ENCODE measurements at places on chromosomes 5 and 9.

- DNase-seq: no peak
Measured at GRCh38 chr5:72242796-72243475, 77.1 kb downstream of the MRPS27 start.

- no peak for DNase-seq
Measured at GRCh38 chr5:181149806-181150733, 2.7 kb downstream of the OR2V2 start.

DNA sequence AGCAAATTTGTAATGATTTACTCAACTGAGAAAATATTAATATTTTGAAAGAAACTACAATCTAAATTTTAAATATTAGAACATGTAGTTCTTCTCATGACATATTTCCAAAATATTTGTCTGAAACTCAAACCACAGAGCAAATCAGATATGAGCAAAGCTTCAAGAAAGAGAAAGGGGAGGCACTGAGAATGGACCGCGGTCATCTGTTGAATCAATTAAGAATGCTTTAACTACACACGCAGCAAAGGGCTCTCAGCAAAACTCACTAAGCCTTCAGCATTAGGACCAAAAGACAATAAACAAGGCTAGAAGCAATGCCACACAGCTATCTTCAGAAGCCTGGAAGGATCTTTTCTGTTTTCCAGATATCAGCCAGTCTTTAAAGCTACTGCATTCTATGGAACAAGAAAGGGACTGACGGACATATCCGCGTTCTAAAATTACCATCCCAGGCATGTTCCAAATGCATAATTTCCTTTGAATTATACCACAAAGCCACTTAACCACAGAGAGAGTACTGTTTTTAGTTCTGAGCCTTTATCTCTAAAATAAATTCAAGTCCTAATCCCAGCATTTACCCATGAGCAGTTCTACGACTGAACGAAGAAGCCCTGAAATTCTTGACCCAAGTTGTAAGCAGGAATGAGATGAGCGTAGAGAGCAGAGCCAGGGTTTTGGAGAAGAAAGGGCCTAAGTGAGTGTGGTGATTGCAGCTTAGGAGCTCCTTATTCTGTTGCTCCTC lies 513.5 kb downstream of the AGTPBP1 start:
- DNase-seq: no peak

GRCh38 chr5:35785601-35786085 lies 71.0 kb upstream of the IL7R start:
- DNase-seq: no peak

DNA sequence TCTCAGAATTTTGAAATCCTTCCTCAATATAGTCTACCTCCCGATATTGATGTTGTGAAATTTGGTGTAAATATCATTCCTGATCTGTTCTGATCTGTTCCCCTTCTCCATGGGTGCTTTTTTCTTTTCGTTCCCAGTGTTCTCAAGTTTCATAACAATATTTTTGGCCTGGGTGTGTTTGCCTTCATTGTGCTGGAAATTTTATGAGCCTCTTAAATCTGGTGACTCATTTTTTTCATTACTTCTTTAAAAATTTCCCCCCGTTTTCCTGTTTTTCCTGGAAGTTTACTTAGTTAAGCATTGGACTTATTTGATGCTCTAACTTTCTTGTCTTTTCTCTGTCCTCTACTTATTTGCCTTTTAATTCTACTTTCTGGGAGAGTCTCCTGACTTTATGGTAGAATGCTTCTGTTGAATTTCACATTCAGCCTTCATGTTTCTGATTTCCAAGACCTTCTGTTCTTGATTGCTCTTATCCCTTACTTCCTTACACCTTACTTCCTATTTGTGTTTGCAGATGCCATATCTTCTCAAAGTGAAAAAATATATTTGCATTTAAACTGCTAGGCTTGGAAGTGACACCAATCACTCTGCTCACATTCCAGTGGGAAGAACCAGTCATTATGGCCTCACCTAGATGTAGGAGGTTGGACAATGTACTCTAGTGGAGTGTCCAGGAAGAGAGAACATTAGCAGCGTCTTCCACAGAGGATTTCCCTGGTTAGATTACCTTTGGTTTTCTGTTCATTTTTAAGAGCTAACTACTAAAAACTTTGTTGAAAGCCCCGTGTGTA lies 441.9 kb downstream of the ARHGEF28 start:
- no peak for DNase-seq

GRCh38 chr9:113042884-113043657 lies 13.5 kb downstream of the ZFP37 start:
- no peak for DNase-seq

DNA sequence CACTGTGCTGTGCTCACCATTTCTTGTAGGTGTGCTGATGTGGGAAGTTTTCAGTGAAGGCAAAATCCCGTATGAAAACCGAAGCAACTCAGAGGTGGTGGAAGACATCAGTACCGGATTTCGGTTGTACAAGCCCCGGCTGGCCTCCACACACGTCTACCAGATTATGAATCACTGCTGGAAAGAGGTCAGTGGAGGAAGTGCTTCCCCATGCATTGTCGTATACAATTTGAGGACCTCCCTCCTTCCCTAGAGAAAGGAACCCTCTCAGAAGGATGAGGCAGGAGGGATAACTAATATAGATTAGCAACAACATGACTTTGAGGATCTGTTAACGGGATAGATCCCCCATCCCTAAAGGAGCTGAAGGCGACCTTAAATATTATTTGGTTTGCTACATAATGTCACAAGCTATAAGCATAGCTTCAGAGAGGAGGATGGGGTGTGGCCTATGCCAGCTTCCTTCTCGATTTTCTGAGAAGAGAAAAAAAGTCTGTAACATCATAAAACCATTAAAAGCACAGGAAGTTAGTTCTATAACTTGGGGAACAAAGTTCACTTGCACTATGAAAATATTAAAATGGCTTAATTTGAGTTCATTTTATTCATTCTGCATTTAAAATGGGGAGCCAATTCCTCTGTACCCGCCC lies 17.0 kb upstream of the CYFIP2 start:
- DNase-seq: no peak

DNA sequence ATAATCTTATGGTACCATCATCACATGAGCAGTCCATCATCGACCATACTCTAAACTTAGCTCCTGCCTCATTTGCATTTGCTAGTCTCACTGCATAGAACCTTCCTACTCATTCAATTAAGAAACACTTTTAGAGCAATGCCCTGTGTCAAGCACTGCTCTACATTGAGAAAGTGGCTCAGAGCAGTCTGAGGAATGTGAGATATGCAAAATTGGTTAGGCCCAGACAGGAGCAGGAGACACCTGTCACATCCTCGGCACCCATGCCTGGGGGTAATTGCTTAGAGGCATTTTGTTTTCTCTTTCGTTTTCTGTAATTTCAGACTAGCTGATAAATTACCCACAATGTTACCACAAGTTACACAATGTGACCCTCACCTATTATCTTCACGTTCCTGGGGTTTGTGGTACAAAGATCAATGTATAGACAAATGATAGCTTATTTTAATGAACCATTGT lies 4.9 kb upstream of the RARS1 start:
- DNase-seq: no peak

DNA sequence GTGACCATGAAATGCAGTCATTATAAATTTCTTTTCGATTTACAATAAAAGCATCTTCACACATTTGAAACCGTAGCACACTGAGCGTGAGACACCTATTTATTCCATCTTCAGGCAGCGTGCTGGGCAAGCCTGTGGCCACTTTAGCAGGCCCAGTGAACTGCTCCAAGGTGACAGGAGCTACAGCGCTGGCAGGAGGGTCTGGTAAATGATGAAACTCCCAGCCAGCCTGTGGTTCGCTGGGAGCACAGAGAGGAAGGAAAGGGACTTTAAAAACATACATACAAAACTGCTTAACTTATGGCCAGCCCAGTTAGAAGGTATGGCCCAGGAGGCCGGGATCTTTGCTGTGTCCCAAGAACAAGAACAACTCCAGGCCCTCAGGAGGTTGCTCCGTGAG lies 5.1 kb downstream of the RAPGEF1 start:
- no peak for DNase-seq

DNA sequence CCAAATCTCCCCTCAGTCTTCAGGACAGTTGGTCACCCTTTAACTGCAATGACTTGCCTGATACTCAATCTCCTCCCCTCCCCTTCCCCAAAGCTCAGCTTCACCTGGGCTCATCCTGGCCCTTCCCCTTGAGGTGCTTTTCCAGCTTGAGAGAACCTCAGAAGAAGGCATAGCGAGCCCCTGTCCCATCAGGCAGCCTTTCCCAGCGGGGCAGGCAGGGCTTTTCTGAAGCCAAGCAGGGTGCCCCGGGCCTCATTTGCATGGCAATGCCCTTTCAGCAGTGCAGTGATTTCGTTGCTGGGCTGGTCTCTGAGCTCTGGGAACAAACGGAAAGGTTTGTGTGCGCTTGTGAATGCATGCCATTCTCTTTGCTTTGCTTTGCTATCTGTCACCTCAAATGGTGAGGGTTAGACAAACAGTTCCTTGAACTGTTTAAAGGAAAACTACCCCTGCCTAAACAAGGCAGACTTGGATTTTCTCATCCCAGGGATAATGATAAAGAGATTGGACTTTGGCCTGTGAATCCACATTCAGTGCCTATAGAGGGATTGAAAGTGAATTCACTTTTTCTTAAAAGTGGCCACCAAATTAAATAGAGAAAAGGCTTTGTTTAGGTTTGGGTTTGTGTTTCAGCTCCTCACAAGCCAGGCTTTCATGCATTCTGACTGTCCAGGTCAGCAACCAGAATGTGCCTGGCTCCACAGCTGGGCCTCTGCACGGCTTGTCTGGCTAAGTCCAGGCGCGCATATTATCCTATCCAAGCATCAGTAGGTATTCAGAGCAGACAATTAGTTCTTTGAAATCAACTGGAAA lies 165.3 kb downstream of the ZNF608 start:
- DNase-seq: no peak

DNA sequence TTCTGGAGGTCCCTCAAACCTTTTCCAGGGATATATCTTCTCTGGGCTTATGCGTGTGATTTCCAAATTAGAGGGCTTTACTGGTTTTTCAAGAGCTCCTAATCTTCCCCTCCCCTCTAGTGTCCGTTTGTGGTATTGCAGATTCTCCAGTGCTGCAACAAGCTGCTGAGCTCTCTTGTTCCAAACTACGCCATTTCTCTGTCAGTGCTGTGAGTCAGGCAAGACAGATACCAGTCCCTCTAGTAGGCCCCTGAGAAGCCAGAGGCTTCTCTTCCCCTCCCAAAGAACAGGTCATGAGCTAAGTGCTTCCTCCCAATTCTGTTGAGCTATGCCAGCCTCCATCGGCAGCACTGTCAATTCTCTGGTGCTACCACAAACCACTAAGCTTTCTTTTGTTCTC lies 149.5 kb downstream of the FANCC start:
- DNase-seq: peak; percentile 78

- no peak for DNase-seq
Measured at GRCh38 chr5:141477044-141477575, 1.3 kb downstream of the PCDHGC3 start.

DNA sequence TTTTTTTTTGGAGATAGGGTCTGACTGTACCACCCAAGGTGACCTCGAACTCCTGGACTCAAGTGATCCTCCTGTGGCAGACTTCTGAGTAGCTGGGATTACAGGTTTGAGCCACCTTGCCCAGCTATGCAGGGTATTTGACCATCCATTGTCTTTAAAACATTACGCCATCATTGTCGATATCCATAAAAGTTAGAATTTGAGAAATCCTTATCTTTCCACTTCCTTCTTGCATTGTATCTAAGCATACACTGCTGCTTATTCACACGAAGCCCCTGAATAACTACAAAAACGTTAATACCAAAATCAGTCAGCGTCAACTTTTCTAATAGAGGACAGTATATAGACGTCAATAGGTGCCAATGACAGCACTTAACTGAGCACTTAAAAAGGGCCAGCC lies 5.4 kb upstream of the OTULINL start:
- no peak for DNase-seq

DNA sequence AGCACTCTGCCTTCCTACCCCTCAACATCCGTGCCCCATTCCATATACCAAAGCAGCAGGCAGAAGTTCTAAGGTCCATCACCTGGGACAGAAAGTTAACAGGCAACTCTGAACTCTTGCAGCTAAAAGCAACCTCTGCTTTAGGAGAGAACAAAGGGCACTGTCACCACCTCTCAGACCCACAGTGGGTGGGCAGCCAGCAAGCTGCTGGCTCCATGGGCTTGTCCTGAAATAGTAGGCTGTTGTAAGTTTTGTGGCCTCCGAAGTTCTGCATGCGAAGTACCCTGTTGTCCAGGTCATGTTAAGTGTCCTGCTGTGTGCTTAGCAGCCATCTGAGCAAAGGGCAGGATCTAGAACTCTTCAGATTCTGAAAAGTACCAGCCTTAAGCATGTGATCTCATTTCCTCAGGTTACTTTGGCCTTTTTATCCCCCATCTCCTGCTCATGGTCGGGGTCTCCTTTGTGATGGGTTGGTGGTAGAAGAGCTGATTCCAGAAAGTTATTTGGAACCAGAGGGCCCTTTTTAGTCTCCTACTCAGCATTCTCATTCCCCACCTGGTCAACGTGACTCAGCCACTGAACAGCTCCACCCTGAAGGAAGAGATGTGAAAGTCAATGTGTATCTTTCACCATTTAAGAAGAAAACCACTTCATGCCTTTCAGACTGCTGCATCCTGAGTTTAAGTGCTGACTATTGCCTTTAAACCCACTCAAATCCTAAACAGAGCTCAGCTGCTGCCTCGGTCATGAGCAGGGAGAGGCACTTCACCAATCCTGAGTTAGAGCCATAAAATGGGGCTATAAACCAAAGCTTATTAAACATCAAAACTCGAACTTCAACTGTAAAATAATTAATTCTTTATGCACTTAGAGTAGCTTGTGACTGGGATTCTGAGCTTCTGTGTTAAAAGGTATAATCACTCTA lies 121.4 kb downstream of the DPYSL3 start:
- DNase-seq: no peak

- DNase-seq: no peak
Measured at GRCh38 chr5:372556-372995, 51.1 kb downstream of the AHRR start.

GRCh38 chr9:18820566-18821095 lies 212.4 kb downstream of the SAXO1 start:
- no peak for DNase-seq

DNA sequence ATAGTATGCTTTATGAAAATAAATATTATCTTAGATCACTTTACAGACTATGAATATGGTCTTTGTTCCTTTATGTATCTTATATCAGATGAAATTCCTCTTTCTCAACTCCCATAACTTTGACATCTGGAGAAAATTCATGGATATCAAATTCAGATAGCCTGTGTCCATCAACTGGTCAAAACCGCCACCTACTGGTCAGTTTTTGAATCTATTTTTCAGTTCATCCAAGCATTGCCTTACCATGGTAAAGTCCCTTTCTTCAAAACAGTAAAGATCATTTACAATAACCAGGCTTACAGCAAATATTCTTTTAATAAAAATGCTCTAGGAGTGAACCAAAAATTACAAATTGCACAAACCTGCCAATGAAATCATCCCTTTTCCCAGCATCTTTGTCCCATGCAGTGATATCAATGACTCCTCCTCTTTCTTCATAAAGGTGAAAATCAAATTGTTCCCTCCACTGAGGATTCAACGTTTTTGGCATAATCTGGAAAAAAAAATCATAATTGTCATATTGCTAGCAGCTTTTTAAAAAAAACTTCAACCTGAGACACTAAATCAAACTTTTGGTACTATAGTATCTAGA lies 290.5 kb downstream of the SLF1 start:
- DNase-seq: no peak

Measured in AG04449 (cell line).